ENCODE measurements at places on chromosomes 7 and 10. TPM values are rescaled to one million over a fixed set of nuclear protein-coding genes. Genes with fewer than 3 reads are reported as not detected.

DNA sequence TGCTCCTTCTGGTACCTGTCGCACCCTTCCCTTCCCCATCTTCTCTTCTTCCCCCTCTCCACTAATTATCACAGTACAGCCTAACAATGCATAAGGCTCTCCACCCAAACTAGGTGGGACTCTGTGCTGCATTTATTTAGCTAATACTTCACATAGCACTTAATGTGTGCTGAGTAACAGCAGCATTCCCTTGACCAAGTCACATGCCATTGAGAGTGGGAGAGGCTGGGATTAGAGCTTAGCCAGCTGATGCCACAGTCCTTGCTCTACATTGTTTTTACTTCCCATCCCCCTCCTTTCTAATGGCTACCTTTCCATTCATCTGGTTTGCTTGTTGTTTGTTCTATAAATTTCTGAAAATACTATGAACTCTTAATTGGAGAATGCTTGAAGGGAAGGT is 426.9 kb downstream of the LRMDA start:
- H3K36me3 ChIP-seq: no peaks in the 10 kb centered on the region
- no peaks in the 10 kb centered on the region for H3K27me3 ChIP-seq
- H3K4me3 ChIP-seq: no peak overlapping the region
- H3K27ac ChIP-seq: no peak overlapping the region

DNA sequence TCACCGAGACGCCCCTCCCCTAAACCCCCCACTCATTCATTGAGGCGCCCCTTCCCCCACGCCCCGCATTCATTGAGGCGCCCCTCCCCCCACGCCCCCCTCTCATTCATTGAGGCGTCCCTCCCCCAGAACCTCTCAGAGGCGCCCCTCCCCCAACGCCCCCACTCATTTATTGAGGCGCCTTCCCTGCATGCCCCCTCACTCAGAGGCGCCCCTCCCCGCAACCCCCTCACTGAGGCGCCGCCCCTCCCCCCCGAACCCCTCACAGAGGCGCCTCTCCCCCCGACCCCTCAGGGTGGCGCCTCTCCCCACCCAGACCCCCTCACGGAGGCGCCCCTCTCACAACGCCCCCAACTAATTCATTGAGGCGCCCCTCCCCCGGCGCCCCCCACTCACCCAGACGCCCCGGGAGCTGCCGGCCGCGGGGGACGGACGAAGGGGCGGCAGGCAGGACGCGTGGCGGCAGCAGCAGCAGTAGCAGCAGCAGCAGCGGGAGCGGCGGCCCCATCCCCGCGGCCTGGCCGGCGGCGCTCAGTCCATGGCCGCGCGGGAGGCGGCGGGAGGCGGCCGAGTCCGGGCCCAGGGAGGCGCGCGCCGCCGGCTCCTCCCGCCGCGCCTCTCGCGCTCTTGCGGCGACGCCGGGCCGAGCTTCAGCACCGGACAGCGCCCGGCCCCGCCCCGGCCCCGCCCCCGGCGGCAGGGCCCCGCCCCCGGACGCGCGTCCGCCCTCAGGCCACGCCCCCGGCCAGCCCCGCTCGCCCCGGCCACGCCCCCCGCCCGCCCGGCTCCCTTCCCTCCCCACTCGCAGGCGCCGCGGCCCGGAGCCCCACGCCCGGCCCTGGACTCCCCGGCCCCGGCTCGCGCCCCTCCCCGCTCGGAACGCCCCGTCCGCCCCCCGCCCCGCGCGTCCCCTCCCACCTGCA is at the start of gene PTPRN2:
Gene PTPRN2 (minus strand): TSS at position 662 of the 923 bp plus-strand sequence.
- H3K27ac ChIP-seq: no peak within 1 kb of the TSS
- peak; percentile 70 for DNase-seq
- H3K4me3 ChIP-seq: peak within 1 kb of the TSS; percentile 50
- H3K4me1 ChIP-seq: peaks cover 21% of the 10 kb centered on the region
- no peaks in the 10 kb centered on the region for H3K36me3 ChIP-seq

LIMK1 gene
- 31.4 TPM for total RNA-seq

DIP2C gene
- 11.4 TPM for total RNA-seq

Measured in Caco-2 (cell line).